Anterior cingulate cortex (tissue), 58 donors: ENCODE measurements at places on chromosomes 11 and 22.
A peak's percentile ranks its signal among the peaks of the same experiment; 100 is the strongest.

GRCh38 chr11:84420271-84420670 is 1134.1 kb upstream of the CCDC90B start:
- DNase-seq = no peak

- DNase-seq = peak; percentile 37
These were observed 9.1 kb downstream of the PRR33 start for GRCh38 chr11:1882265-1883238.

DNA sequence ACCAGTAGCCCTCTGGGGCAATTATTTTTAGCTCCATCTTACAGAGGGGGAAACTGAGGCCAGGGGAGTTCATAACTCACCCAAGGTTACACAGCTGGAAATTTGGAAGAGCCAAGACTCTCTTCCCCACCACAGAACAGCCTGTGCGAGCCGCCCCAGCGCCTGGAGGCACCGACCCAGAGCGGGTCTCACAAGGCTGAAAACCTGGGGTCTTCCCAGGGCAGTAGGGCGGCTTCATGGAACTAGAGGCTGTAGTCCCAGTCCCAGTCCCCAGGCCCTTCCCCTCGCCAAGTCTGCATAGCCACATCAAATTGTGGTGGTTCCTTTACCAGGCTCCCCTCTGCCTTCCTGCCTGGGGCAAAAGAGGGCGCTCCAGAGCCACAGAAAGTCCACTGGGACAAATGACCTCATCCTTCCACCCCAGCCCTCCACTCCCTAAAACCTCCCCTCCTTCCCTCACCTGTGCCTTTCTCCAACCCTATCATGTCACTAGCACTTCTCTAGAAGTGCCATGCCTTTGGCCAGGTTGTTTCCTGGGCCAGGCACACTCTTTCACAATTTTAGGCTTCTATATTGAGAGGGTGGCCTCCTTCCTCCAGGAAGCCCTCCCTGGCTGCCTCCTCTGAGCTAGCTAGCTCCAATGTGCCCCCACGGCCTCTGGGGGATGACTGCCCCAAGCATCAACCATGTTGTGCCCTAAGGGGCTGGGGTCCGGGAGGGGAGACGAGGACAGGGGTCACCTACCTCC is 15.2 kb upstream of the CDC42EP1 start:
- DNase-seq = no peak

DNA sequence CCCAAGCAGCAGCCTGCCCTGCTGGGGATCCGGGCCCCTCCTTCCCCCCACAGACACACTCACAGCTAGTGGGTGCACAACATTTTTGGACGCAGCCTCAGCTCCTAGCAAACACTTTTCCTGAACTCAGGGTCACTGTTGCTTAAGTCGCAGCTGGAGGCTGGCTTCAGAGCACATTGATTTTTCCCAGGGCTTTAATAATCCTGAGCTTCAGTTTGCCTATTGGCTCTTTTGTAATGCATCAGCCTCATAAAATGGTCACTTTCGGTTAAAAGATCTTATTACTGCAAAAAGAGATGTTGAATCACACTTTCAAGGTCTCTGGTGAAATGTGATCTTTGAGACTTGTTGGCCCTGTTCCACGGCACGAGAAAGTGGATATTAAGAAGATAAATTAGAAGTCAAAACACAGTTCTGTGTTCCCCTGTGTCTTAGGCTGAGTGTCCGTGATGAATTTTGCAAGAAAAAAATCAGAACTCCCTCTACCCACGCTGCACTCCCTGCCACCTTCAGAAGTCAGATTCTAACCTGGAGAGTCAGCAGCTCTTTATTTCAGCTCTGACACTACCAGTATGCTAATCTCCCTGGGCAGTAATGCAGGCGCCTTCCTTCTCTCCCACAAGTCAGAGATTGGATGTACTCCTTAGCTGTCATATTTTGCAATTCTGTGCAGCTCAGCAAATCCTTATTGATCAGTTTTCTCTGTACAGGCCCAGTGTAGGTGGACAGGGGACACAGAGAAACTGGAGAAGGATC is 158.2 kb upstream of the E2F8 start:
- no peak for DNase-seq

DNA sequence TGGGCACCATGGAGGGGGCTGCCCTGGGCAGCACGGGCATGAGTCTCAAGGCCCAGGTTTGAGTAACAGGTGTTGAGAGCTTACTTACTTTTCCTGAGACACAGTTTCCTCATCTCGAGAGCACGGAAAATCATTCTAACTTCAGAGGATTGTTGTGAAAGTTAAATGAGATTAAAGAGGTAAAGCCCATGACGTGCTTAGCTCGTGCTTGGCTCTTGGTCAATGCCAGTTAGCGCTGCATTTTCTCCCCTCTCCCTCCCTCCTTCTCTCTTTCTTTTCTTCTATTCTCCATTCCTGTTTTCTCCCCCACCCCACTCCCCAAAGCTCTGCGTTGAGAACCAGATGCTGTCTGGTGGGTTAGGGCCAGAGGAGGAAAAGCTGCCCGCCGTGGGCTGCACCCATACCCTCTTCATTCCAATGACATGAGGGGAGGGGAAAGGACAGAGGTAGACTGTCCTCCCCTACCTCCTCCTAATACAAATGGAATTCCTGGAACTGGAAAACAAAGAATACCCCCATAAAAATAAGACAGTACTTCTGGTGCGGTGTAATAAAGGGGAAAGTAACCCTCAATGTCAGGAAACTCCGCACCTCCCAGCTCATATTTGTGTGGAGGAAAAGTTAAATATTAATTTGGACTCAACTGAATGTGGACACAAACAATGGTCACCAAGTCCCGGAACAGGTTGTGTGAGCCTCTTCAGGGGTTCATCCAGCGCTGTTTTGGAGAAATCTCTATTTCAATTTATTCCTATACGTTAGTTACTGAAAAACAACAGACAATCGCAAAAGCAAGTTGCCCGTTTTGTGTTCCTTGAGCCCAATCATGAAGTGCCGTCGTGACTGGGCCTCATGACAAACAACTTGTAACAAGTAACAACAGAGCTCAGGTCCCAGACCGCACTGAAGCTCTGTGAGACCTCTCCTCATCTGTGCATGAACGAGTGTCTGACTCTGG is 54.8 kb upstream of the B3GAT1 start:
- DNase-seq = no peak

GRCh38 chr11:14751975-14752407 is 108.4 kb downstream of the PDE3B start:
- DNase-seq = no peak

DNA sequence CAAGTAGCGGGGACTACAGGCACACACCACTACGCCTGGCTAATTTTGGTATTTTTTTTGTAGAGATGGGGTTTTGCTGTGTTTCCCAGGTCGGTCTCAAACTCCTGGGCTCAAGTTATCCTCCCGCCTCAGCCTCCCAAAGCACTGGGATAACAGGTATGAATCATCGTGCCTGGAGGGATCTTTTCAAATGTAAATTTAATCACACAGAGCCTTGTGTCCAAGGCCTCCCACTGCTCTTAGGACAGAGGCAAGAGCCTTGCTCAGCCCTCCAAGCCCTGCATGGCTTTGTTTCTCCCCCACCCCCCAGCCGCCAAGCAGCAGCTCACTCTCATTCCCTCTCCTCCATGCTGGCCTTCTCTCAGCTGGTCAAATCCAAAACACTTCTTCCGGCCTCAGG is 75.3 kb upstream of the CREB3L1 start:
- DNase-seq = no peak

GRCh38 chr11:69292221-69292648 is 1.7 kb upstream of the MYEOV start:
- no peak for DNase-seq

GRCh38 chr22:19325296-19325948 is 33.9 kb upstream of the CLTCL1 start:
- DNase-seq = no peak
